Naive thymus-derived CD8-positive, alpha-beta T cell (primary cell): ENCODE measurements at places on chromosomes 3 and 15.

GRCh38 chr3:146040630-146041029 lies 120.4 kb downstream of the PLOD2 start:
- DNase-seq: no peak

GRCh38 chr3:115448851-115449250 lies 174.5 kb upstream of the GAP43 start:
- no peak for DNase-seq

DNA sequence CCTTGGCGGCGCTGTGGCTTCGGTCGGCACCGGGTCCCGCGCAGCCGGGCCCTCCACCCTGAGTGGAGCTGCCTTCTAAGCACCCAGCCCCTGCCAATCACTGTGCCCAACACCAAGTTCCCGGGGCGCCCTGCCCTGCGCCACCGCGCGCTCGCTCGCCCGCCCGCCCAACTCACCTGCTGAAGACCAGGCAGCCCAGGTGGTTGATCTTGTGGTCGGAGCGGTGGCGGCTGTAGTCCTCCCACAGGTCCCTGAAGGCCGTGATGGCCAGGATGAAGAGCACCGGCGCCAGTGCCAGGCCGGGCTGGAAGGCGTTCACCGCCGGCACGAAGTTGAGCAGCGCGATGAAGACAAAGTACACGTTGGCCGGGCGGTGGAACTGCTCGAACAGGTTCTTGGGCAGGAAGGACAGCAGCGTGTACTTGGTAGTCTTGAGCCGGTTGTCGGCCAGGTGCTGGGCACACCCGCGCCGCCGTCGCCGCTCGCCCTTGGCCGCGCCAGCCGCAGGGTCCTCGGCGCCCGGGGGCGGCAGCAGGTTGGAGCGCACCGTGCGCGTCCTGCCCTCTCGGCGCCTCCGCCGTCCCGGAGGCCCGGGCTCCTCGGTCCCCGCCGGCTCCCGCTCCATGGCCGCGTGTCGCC lies 536 bp downstream of the ATP10A start:
- DNase-seq: peak; percentile 49

GRCh38 chr3:45198264-45199260 lies 27.5 kb downstream of the TMEM158 start:
- DNase-seq: no peak

DNA sequence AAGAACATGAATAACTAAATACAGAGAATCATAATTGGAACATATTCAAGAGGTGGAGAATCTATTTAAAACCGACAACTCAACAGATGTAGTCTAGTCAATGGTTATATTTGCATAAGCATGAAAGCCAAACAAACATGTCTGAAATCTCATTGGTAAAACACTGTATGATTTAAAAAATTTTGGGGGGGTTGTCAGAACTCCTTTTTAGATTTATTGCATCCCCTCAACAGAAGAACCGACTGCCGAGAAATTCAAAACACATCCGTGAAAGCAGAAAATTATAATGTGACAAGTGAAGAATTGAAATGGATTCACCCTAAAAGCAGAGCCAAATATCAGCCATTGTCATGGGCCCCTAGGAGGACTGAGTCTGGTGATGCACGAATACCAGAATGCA lies 633.4 kb upstream of the KCNMB2 start:
- DNase-seq: no peak

- DNase-seq: no peak
Measured at GRCh38 chr15:100211855-100212850, 129.6 kb downstream of the ADAMTS17 start.

- DNase-seq: peak; percentile 68
Measured at GRCh38 chr3:56494679-56495322, 26.5 kb upstream of the ERC2 start.
